ENCODE measurements at places on chromosomes 2 and 18.
A peak's percentile ranks its signal among the peaks of the same experiment; 100 is the strongest.

DNA sequence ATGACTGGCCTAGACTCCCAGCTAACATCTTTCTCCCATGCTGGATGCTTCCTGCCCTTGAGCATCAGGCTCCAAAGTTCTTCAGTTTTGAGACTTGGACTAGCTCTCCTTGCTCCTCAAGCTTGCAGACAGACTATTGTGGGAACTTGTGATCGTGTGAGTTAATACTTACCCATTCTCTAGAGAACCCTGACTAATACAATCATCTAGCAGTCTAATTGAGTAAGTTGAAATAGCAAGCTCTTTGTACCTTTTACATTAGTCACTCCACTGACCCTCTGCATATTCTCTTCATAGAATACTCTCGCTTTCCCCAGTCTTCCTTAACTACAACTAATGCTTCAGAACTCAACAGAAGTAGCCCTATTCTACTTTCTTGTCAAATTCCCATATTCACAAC is 434.6 kb upstream of the NXPH2 start:
- ATAC-seq = no peak

DNA sequence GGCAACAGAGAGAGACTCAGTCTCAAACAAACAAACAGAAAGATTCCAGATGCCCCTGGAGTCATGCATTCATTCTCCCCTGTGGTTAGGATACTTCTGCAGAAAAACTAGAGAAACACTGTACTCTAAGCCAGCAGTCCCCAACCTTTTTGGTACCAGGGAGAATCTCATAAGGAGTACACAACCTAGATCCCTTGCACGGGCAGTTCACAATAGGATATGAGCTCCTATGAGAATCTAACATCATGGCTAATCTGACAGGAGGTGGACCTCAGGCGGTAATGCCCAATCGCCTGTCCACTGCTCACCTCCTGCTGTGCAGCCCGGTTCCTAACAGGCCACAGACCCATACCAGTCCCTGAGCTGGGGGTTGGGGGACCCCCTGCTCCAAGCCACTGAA is 18.3 kb downstream of the PSME4 start:
- ATAC-seq = no peak

DNA sequence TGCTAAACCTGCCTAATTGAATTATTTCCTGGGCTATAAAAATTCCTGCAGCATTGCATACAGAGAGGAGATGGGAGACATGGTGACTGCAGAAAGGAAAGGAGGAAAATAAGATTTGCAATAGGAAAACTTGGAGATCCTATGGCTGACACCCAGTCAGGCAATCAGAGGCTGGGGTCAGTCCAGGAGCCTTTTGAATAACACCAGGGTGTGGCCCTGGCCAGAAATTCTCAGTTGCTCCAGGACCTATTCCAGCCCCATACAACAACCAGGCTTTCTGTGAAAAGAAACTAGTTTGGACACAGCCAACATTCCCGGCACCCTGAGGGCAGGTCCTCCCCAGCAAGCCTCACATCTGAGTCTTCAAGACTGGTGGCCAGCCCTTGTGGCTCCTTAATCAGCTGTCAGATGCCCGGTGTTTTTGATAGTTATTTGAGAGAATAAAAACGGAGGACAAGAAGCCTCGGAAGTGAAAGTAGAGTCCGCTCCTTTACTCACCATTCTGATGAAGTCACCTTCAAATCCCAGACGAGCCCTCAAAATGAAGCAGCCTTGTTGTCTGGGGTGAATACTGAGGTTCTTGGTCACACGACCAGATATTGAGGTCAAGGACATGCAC is 31.1 kb upstream of the GMCL1 start:
- ATAC-seq = peak; percentile 82

GRCh38 chr2:230578106-230578505 is 134.5 kb upstream of the CAB39 start:
- no peak for ATAC-seq

GRCh38 chr2:20480913-20481312 is 34.0 kb downstream of the RHOB start:
- ATAC-seq = no peak

DNA sequence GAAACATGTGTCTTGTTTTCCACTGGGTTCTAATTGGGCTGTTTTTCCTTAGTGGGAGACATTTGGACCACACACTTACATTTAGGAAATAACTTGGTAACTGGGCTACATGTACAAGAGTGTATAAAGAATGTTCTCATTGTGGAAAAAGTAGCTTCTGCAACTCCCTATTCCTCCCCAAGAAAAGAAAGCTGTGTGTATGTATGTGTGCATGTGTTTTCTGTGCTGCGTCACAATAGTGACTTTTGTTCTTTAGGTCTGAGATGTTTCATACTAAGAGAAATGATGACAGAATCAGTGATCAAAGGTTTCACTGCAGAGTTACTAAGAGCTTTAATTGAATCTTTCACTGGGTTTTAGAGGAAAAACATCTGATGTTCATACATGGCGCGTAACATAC is 82.7 kb downstream of the TANC1 start:
- no peak for ATAC-seq

GRCh38 chr18:60981682-60982328 is 351.4 kb upstream of the CDH20 start:
- ATAC-seq = peak; percentile 94

DNA sequence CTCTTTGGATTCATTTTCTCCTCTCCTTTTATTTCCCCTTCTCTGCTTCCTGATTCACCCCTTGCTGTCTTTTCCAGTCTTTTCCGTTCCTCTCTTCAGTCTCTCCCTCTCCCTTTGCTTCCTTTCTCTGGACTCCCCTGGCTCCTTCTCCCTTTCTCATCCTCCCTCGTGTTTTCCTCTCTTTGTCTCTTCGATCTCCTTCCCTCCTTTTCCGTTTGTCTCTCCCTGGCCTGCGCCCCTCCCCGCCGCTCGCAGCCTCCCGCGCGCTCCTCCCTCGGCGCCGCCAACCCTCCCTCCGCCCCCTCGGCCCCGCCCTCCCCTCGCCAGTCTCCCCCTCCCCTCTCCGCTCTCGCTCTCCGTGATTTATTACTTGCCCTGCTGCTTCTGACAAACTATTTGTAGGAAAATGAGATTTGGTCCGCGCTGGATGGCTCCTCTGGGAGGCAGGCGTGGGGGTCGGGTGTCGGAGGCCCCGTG is 46.0 kb upstream of the PAX8 start:
- ATAC-seq = peak; percentile 89

DNA sequence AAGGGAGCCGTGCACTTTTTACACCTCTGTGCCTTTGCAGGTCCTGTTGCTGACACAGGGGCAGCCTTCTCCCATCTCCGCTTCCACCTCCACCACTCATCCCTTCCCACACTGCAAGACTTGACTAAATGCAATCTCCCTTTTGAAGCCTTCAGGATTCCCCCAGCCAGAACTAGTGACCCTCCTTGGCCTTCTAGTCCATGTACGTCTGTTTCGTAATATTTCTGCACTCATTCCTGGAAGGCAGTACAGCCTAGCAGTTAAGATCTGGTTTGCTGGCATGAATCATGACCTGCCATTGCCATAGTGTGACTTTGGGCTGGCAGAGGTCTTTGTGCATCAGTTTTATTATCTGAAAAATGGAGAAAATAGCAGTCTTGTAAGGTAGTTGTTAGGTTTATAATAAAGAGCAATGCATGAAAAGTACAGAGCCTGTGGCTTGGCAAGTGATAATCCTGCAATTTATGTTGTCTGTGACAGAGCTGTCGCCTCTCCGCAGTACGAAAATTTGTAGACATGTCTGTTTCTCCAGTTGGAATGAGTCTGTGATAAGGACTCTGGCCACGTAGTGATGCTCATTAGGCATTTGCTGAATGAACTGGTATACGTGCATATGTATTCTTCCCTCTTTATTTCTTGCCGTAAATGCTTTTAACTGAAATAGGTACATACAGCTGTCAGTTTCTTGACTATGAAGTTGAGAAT is 36.7 kb downstream of the NCK2 start:
- ATAC-seq = no peak

DNA sequence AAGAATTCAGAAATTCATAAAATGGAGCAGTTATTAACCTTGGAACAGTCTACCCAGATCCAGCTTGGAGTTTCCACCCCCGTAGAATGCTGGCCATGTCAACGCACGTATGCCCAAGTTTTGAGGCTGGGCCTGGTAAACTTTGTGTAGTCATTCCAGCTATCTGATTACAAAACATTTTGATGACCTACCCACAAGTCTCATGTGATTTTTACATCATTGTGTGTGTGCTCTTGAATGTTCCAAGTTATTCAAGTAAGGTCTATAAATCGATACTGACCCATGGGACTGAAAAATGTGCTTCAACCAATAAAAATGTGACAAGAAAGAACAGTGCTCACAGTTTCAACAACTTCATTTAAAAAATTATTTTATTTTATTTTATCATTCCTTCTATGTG is 32.5 kb upstream of the ICOS start:
- ATAC-seq = no peak

GRCh38 chr2:188369365-188369764 is 77.7 kb downstream of the GULP1 start:
- no peak for ATAC-seq

DNA sequence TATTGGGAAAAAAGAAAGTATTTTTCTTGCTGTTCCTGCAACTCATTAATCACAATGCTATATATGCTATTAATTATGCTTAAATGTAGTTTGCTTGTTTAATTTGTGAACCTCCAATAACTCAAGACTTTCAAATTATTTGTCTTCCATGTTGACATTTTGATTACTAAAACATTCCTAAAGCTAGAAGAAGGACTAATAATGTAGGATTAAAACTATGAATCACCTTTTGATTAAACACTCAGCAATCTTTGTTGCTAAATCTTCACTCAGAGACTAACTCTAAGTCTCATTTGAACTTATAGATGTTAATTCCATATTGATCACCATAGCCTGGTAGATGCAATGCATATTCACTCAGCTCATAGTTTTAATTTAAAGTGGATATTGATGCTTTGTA is 524.6 kb upstream of the ZEB2 start:
- no peak for ATAC-seq

- no peak for ATAC-seq
Observed at GRCh38 chr2:101930019-101930418, 61.7 kb upstream of the IL1R2 start.

All from motor neuron (in vitro differentiated cells).